RWPE1 (cell line): ENCODE measurements at places on chromosomes 6 and 20.

- DNase-seq = peak; percentile 80
These were observed 9.0 kb downstream of the LRP11 start for GRCh38 chr6:149855040-149855654.

GRCh38 chr20:54416770-54417169, 58.6 kb upstream of the DOK5 start:
- DNase-seq = no peak

GRCh38 chr20:1081891-1082290, 36.5 kb upstream of the PSMF1 start:
- no peak for DNase-seq

DNA sequence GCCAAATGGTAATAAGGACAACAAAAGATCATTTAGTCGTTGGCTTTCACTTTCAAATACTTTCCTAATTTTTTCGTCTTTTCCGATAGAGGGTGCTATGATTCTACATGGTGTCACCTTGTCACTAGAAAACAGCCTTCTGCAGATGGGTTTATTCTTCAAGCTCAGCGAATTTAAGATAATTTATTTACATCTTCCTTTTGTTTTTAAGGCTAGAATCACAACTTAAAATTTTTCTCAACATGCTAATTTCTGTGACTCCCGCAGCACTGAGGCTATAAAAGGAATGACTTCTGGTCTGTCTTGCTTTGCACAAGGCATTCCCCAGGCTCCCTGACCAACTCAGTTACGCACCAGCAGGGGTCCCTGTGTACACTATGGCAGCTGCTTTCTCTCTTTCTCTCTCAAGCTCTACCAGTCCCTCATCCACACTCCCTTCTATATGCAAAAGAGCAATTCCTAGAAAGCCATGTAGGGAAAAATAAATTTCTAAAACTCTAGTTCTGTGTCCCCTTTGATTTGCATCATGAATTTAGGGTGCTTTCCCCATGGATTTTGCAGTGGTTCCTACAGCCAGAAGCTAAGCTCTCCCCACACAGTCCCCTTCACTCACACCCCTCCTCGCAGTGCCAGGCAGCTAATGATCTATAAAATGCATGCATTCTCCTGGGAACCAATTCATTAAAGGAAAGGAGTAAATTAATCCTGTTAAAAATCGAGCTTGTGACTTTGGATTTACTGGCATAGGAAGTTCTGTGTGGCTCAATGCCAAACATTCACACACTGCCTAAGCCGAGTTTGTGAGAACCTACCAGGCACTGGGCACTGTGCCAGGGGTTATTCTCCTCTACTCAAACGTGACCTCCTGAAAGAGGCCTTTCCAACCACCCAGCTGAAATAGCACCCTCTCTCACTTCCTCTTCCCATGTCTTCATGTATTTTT, 74.5 kb downstream of the DCDC2 start:
- peak; percentile 79 for DNase-seq

- no peak for DNase-seq
These were observed 265.3 kb upstream of the BMP2 start for GRCh38 chr20:6502219-6502618.

DNA sequence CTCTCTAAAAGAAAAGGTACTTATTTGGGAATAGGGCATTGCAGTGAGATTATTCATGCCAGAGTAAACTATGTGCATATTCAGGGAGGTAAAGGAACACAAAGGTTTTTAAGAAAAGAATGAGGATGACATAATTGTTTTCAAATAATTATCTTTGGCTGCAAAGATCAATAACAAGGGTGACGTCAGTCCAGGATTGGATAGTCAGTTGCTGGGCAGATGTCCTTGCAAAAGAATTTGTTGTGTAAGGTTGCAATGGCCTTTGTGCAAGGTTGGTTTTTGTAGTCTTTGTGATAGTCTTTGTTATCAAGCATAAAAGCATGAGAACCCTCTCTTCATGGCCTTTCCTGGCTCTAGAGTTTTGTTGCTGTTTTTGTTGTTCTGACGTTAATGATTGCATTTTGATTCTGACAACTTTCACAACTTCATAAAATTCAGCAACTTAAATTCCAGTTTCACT, 17.7 kb downstream of the LOC128125822 start:
- no peak for DNase-seq

GRCh38 chr20:34541264-34541901, 17.1 kb upstream of the MAP1LC3A start:
- DNase-seq = no peak

DNA sequence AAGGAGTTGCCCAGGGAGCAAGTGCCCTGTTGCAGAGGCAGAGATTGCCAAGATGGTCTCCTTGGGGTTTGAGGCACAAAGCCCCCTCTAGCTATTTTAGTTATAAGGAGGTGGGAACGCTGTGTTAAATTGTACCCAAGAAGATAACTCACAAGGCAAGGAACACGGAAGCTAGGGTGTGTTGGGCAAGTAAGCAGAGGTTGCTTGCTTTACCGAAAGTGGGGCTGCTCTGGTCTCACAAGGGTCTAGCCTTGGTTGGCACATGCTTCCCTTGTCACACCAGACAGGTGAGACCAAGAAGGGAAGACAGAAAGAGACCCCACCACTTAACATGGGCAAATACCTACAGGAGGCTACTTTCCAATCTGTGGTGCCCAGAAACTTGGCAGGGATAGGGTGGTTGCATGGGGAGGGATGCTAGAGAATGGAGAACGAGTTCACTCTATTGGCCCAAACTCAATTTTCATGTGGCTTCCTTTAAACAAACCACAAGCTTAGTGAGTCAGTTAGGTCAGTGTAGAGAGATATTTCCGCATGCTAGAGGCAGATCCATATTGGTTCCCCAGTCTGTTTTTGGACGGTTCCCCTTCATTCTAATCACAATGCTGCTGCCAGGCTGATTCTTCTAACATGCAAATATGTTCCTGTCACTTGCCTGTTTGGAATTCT, 42.4 kb downstream of the PLAGL1 start:
- DNase-seq = no peak

GRCh38 chr6:140018588-140018987, 644.1 kb upstream of the CITED2 start:
- DNase-seq = no peak

GRCh38 chr20:33660035-33660684, 2.0 kb upstream of the C20orf144 start:
- no peak for DNase-seq

DNA sequence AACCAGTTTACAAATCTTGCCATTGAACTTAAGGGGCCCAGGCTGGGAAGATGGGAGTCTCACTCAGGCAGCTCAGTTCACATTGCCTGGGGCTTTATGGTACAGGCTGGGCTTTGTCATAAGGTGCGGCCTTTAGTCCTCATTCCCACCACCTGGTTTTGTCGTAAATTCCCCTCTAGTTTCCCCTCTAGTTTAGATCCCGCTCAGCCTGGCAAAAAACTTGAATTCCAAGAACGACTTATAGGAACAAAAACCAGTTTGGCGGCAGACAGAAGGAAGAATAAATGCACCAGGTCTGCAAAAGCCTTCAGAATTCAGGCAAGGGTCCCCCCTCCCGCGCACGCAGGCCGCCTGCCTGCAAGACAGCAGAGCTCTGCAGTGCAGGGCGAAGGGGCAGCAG, 4.1 kb downstream of the BMP7 start:
- no peak for DNase-seq

DNA sequence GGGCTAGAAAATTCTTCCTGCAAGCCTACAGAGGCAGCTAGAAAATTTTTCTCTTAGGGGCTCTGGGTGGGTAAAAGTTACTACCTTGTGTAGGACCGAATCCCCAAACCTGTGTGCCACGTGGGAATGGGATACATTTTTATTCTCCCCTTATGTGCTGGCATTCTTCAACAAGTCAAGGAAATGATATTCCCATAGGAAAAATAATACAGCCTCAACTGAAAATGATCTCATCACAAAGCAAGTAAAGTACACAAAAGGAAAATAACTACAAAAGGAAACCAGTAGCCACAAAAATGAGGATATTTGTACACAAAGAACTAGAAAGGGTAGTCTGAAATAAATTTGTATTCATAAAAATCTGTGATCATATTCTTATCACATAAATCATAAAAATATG, 298.1 kb downstream of the LAMA2 start:
- no peak for DNase-seq

DNA sequence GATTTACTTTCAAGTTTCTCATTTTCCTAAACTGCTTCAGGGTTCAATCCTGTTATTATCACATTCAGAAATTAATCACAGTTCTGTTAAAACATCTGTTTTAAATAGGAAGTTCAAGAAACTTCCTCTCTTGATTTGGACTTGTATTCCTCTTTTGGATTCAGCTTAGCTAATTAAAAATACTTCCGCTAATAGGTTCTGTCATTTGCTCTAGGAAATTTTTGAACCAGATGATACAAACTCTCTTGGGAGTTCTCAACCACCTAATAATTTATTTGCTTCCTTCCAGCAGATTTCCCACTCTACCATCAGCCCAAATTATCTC, 15.9 kb upstream of the TMEM30A start:
- no peak for DNase-seq

GRCh38 chr6:110738899-110739365, 76.3 kb downstream of the CDK19 start:
- no peak for DNase-seq

DNA sequence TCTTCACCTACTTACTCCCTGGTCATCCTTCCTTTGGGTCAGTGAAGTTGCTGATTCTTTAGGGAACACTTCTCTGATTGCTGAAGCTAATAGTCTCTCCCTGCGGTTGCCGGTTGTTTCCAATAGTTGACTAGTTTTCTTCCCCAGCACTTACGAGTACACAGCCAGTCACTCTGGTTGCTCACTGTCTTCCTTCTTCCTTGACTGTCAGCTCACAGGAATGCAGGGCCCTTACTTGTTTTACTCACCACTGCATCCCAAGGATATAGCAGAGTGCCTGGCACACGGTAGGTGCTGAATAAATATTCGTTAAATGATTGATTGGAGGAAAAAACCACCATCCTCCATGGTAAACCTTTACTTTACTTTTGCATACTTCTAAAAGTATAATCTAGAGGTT, 345.0 kb downstream of the QKI start:
- DNase-seq = no peak

DNA sequence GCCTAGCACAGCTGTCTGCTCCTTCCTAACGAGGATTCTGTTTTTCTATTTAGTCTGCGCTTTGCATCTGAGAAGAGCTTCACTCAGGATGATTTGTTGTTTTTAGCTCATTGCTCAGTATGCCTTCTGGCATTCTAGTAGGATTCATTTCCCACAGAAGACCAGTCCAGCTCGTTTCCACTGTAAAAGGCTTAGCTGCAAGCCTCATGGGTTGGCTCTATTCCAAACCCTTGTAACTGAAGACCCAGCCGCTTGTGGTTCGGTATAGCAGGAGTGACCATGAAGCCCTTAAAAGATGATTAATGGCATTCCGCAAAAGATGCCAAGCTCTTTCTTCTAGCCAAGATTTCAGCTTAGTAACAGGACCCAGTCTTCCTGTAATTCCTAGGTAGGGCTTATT, 7.2 kb downstream of the ADGRF1 start:
- DNase-seq = peak; percentile 84

DNA sequence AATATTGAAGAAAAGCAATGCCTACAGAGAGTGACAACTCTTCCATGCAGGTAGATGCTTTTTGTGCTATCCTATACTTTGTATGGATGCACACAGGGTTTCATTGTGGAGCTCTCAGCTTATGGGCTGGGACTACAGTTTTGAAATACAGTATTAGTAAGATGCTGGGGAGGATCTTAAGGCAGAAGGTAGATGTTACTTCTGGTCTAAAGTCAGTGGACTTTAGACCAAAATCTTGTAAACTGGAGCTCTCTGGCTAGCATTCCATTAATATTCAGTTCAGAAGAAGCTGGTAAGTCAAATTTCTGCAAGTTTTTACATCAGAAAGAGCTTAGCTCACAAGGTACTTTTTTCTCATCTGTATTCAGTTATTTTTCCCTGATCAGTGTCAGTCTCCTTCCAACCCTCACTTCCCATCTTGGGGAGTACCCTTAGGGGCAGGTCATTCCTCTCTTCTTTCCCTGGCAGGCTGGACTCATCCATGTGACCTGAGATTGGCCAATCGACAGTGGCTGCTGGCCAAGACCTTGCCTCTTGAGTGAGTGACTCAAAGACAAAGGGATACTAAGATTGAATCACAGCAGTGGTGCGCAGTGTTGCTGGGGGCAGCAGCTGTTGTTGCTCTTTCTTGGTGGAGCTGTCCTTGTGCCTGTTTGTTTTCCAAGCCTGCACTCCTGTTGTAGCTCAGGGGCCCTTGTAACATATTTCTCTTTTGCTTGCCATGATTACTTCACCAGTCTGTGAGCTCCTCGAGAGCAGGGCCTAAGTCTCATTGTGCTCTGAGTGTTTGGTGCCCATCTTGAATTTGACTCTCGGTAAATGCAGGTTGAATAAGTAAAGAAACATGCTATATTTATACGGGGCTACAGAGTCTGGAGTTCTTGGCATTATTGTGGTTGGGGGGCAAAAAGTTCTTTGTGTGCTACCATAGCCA, 2.8 kb upstream of the PHF20 start:
- peak; percentile 99 for DNase-seq
